ENCODE measurements at places on chromosomes 11 and 22. TPM values are rescaled to one million over a fixed set of nuclear protein-coding genes. Genes with fewer than 3 reads are reported as not detected.

- H3K27me3 ChIP-seq = no peaks in the 10 kb centered on the region
- no peak for DNase-seq
- no peaks in the 10 kb centered on the region for H3K36me3 ChIP-seq
- no peak overlapping the region for H3K27ac ChIP-seq
Measured at GRCh38 chr11:27926981-27927481, 180.9 kb downstream of the KIF18A start.

DNA sequence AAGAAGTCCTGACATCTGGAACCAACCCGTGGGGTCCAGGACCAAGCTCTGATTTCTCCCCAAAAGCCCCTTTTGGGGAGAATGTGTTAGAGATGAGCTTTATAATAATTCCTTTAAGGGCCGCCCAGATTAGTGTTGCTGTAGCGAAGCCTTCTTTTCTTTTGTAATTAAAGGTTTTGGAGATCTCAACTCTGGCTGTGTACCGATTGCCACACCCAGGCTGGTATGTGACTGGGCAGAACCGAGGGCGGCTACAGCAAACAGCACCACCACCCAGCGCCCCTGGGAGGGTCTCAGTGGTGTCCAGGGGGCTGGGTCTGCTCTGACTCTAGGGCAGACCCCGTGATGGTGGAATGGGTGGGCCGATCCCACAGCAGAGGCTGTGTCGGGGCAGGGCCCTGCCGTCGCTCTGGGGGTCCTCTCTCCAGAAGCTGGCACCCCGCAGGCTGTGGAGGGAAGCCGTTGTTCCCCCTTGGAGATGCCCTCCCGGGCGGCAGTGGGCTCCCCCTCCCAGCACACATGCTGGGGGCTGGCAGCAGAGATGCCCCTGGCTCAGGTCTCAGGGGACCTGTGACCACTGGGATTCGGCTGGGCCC lies 31.0 kb downstream of the TPCN2 start:
- peak overlapping the region; percentile 9 for H3K27ac ChIP-seq
- H3K36me3 ChIP-seq = peaks cover 17% of the 10 kb centered on the region
- H3K4me1 ChIP-seq = peaks cover 25% of the 10 kb centered on the region
- DNase-seq = no peak
- no peaks in the 10 kb centered on the region for H3K27me3 ChIP-seq

The CD248 gene
- 0.40 TPM for total RNA-seq

DNA sequence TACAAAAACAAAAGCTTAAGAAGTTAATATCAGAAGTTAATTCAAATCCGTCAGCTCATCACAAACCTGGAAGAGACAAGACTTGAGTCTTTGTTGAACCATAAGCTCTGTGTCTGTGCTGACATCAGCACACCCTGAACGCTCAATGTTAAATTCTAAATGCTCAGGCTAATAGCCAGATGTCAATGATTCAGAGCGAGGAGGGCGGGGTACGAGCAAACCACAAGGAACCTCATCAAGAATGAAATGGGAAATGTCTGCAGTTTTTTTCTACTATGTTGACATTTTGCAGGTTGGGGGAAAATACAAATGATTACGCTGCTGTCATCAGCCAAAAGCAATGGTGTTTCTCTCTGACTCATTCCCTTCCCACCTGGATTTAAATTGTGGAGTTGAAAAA lies 1057.2 kb downstream of the NTM start:
- H3K4me3 ChIP-seq = no peak overlapping the region
- H3K27ac ChIP-seq = no peak overlapping the region
- no peaks in the 10 kb centered on the region for H3K4me1 ChIP-seq
- DNase-seq = no peak
- no peaks in the 10 kb centered on the region for H3K36me3 ChIP-seq

DNA sequence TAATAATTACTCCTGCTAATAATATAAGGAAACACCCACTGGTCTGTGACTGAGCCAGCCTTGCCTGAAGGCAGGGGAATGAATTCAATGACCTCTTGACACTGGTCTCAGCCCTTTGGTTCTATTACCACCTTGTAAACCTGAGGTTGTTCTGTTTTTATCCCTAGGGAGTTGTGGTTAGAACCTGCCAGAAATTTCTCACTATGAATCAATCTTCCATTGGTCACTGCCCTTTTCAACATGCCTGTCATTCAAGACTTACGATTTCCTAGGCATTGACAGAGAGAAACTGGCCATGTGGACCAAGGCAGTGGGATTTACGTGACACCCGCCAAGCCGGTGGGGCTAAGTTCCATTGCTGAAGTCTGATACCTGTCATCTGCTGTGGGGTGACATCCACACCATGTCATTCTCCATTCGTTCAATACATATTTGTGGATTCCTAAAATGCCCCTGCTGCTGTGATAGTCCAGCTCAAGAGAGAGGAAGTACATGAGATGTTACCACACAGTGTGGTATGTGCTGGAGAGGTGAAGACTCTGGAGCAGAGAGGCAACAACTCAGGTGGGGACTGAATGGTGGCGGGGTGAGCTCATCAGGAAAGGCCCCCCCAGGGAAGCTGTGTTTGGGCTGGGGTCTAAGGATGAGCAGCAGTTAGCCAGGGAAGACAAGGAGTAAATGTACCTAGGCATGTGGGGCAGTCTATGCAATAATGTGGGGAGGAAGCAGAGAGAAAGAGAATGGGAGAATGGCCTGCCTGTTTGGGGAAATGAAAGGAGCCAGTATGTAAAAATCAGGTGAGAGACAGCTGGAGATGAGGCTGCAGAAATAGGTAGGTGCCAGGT lies 15.2 kb upstream of the EHF start:
- H3K4me1 ChIP-seq = no peaks in the 10 kb centered on the region
- H3K36me3 ChIP-seq = no peaks in the 10 kb centered on the region
- no peak for DNase-seq
- no peaks in the 10 kb centered on the region for H3K27me3 ChIP-seq
- no peak overlapping the region for H3K4me3 ChIP-seq

- no peak overlapping the region for H3K4me3 ChIP-seq
- H3K27ac ChIP-seq = no peak overlapping the region
- H3K27me3 ChIP-seq = no peaks in the 10 kb centered on the region
- peaks cover 26% of the 10 kb centered on the region for H3K4me1 ChIP-seq
- no peaks in the 10 kb centered on the region for H3K36me3 ChIP-seq
Measured at GRCh38 chr22:38941488-38941987, 15.9 kb upstream of the APOBEC3A start.

DNA sequence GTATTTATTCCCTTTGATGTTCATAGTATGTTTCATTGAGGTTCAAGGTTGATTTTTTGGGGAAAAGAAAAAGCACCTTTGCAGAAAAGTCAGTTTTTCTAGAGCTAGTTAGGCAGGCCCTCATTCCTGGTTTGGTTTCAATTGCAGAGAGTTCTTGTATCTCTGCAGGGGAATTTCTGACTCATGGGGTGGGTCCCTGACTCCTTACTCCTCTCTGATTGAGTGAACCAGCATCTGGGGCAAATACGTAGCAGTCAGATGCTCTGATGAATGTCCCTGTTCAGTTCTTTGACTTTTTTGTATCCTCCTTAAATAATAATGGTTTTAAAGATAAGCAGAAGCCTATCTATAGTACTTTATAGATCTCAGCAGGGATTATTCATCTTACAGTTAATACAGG lies 7.7 kb upstream of the NCR3LG1 start:
- DNase-seq = no peak
- no peaks in the 10 kb centered on the region for H3K36me3 ChIP-seq
- H3K4me3 ChIP-seq = no peak overlapping the region
- no peaks in the 10 kb centered on the region for H3K27me3 ChIP-seq

- H3K36me3 ChIP-seq = no peaks in the 10 kb centered on the region
- no peaks in the 10 kb centered on the region for H3K27me3 ChIP-seq
- no peaks in the 10 kb centered on the region for H3K4me1 ChIP-seq
- H3K4me3 ChIP-seq = no peak overlapping the region
- H3K27ac ChIP-seq = no peak overlapping the region
Measured at GRCh38 chr11:22130462-22131053, 62.3 kb upstream of the ANO5 start.

GRCh38 chr22:20012741-20013331 lies 3.8 kb downstream of the ARVCF start:
- H3K36me3 ChIP-seq = no peaks in the 10 kb centered on the region
- no peak overlapping the region for H3K4me3 ChIP-seq
- H3K4me1 ChIP-seq = peaks cover 51% of the 10 kb centered on the region
- no peak overlapping the region for H3K27ac ChIP-seq
- no peak for DNase-seq

DNA sequence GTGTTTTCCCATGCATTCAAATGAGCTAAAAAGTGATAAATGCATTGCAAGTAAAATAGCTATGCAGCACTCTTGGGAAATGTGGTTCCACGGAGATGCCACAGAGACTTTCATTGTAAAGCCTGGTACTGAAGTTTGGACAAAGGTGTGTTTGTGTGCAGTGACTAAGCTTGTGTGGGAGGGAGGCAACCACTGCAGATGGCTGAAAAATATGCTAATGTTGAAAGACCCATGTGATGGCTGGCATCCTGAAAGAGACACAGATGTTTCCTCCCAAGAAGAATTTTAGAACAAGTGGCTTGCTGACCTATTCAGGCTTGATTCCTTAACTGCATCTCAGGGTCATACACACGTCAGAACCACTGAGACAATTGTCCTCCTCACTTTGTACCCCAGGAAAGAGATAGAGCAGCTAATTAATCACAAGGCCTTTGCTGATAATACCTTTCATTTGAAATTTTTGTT lies 73.8 kb downstream of the FAM76B start:
- no peaks in the 10 kb centered on the region for H3K27me3 ChIP-seq
- H3K4me1 ChIP-seq = peaks cover 4% of the 10 kb centered on the region
- H3K4me3 ChIP-seq = no peak overlapping the region
- H3K27ac ChIP-seq = peak overlapping the region; percentile 86

The OR51M1 gene
- not detected for total RNA-seq

DNA sequence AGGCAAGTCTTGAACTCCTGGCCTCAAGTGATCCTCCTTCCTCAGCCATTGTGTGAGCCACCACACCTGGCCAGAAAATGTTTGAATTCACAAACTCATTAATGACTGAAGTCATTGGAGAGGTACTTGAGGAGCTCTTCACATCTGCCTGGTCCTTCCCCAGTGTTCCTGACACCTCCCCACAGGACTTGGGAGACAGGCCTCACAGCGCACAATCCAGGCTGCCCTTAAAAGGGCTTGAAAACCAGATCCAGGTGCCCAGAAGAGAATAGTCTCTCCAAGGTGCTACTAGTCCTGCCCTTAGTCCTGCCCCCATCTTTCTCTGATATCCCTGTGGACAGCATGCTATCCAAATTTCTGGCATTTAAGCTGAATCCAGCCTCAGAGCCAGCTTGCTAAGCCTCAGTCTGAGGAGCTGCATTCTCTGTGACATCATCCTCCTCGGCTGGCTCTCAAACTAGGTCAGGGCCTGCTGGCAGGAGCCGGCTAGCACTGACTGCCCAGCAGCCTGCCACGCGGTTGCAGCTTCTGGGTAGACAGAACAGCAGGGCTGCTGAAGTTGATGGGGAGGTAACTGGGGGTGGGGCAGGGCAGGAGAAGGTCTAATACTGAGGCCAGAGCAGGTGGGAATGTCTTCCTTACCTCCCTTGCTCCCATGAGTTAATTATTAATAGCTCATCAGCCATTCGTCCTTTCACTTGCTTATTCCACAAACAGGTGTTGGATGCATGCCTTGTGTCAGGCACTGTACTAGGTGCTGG lies 35.3 kb upstream of the NECTIN1 start:
- DNase-seq = no peak
- H3K36me3 ChIP-seq = no peaks in the 10 kb centered on the region
- H3K27ac ChIP-seq = no peak overlapping the region
- peaks cover 6% of the 10 kb centered on the region for H3K27me3 ChIP-seq
- H3K4me1 ChIP-seq = no peaks in the 10 kb centered on the region

- H3K27me3 ChIP-seq = peaks cover 5% of the 10 kb centered on the region
- DNase-seq = peak; percentile 39
- H3K36me3 ChIP-seq = no peaks in the 10 kb centered on the region
- no peak overlapping the region for H3K4me3 ChIP-seq
- no peak overlapping the region for H3K27ac ChIP-seq
Measured at GRCh38 chr11:10444725-10445315, 10.2 kb upstream of the AMPD3 start.

GRCh38 chr22:50289942-50290630 lies 17.4 kb downstream of the PLXNB2 start:
- no peak overlapping the region for H3K4me3 ChIP-seq
- no peak overlapping the region for H3K27ac ChIP-seq
- peaks cover 27% of the 10 kb centered on the region for H3K4me1 ChIP-seq
- no peaks in the 10 kb centered on the region for H3K27me3 ChIP-seq
- no peaks in the 10 kb centered on the region for H3K36me3 ChIP-seq

The RNF121 gene
- 22.9 TPM for total RNA-seq

- no peaks in the 10 kb centered on the region for H3K27me3 ChIP-seq
- DNase-seq = no peak
- no peaks in the 10 kb centered on the region for H3K4me1 ChIP-seq
- H3K4me3 ChIP-seq = no peak overlapping the region
- no peaks in the 10 kb centered on the region for H3K36me3 ChIP-seq
- H3K27ac ChIP-seq = no peak overlapping the region
Measured at GRCh38 chr11:35610631-35611030, 7.6 kb upstream of the FJX1 start.
